ENCODE measurements at places on chromosomes 1 and 21.

DNA sequence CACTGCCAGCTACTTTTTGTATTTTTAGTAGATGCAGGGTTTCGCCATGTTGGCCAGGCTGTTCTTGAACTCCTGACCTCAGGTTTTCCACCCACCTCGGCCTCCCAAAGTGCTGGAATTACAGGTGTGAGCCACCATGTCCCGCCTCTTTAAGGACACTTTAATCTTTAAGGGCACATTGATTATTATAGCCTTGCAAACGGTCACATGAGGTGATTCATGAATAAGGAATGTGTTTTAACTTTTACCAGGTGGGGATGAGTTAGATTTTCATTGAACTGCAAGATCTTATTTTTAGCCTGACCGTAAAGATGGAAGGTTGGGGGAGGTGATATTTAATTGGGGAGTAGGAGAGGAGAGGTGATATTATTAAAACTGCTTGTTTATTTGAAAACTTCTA is 61.9 kb downstream of the TBCE start:
- no peak for DNase-seq

DNA sequence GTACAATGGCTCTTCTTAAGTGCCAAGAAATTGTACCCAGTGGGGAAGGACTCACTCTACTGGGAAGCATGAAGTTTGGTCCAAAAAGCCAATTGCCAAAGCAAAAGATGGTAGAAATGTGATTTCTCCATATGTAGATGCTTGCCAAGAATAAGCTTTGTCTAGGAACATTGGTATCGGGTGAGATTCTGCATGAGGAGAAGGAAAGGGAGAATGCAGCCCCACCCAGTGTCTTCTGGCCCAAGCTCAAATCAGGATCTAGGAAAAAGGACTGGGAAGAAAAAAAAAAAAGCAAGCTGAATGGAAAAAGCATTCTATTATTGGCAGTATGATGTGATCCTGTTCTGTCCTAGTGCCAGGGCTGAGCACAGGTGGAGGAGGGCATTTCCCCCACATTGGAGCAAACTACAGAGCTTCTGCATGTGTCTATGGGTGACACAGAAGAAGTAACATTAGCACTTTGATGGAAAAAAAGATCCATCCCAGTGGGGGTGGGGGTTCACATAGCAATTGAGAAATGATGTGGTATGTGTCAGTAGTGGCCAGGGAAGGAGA is 226.6 kb downstream of the KCNH1 start:
- no peak for DNase-seq

DNA sequence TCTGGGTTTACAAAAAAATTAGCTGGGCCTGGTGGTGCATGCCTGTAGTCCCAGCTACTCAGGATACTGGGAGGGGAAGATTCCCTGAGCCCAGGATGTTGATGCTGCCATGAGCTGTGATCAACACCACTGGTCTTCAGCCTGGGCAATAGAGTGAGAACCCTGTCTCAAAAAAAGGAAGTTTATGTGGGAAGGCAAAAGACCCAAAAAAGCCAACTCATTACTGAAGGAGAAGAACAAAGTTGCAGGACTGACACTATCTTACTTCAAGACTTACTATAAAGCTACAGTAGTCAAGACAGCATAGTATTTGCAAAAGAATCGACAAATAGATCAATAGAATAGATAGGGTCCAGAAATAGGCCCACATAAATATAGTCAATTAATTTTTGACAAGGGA is 9.2 kb upstream of the PTGS2 start:
- DNase-seq, result no peak

DNA sequence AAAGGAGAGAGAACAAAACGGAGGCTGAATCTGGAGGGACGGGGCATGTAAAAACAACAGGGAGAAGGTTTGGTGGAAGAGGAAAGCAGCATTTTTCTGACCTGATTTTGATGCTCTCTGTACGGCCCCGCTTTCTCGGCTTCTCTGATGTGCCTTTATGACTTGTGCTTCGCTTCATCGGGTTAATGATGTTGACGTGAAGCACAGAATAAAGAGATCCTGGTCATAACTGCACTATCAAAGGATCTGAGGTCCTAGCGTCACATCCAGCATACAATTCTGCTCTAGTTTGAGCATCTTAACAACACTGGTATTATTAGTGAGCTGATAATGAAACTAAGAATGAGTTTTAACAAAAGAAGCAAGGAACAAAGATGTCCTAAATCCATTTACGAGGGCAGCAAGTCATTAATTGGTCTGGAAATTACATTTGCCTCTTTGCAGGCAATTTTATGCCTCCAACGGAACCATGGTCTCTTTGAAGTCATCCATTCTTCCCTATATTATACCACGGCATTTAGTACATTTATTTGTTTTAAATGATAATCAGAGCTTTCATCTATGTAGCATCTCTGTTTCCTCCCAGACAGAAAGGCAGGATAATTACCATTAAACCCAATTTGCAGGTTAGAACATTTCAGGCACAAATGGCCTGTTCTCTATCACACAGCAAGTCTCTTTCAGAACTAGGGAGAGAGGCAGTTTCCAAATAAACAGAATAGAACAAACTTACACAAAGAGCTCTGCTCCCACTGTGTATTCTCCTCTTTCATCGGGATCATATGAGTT is 45.3 kb upstream of the B3GALNT2 start:
- no peak for DNase-seq

DNA sequence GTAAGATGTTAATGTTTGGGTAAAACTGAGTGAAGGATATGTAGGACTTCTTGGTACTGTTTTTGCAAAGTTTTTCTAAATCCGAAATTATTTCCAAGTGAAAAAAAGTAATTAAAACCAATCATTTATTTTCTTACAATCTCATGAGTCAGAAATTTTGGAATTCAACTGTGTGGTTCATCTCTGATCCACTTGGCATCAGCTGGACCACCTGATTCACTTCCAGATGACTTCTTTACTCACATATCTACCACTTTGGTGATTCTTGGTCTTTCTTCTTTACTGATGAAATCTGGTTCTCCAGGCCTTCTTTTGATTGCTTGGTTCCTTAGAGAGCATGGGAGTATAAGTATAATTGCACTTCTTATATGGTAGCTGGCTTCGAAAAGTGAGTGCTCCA is 254.9 kb upstream of the CACYBP start:
- no peak for DNase-seq

DNA sequence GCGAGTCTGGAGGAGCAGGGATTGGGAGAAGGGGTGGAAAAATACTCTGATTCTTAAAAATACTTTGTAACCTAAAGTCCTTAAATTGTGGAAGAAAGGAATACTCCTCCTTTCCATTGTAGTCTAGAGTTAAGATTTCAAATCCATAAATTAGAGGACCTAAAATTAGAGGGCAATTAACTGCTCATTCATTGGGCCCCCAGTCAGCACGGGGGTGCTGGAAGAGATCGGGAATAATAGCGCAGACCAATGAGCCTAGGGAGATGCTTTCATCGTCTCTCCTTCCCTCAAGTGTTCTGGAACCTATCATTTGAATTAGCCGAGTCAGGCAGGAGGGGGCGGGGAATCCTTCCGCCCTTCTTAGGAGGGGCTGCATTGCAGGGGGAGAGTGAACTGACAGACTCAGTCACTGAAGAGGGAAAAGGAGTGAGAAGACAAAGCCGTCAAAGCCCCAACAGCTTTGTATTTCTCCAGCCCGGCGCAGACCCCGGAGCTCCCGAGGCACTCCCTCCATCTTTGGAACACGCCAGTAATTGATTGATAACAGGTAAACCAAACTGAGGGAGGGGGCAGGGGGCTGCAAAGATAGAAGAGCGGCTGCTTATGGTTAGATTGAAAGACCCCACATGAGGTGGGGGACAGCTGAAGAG is at the start of gene MLLT11:
Gene MLLT11 (plus strand): TSS at position 391 of the 650 bp plus-strand sequence. CDS start 6,828 bp downstream, outside the sequence.
- no peak for DNase-seq

DNA sequence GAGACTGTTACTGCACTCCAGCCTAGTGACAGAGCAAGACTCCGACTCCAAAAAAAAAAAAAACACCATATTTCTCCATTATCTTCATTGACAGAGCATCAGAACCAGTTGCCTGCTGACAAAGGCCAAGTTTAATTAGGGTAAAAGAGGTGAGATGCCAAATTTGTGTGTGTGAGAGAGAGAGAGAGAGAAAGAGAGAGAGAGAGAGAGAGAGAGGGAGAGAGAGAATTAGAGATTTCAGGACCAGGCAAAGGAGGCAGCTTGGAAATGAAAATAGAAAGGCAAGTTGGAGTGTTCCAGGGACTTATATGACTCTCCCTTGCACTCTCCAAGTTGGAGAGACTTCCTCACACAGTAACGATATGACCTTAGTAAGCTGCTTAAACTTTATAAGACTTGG is 24.3 kb upstream of the UAP1 start:
- no peak for DNase-seq

- DNase-seq, result no peak
Observed at GRCh38 chr1:163824490-163824889, 502.7 kb downstream of the NUF2 start.

DNA sequence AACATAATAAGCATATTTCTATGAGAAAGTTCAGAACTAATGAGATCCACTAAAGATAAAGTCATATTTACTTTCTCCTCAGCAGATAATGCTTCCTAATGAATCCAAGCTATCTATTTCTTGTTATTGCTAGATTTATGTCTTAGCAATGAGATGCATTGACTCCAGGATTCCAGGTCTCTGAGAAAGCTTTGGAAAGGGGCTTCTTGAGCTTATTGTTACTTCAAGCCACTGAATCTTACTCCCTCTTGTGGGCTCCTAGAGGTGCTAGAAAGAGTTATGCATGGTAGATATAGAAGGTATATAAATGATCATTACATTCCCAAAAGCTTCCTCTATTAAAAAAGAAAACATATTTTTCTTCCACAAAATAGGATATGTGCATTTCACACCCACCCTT is 246.4 kb upstream of the ADAMTS5 start:
- no peak for DNase-seq

DNA sequence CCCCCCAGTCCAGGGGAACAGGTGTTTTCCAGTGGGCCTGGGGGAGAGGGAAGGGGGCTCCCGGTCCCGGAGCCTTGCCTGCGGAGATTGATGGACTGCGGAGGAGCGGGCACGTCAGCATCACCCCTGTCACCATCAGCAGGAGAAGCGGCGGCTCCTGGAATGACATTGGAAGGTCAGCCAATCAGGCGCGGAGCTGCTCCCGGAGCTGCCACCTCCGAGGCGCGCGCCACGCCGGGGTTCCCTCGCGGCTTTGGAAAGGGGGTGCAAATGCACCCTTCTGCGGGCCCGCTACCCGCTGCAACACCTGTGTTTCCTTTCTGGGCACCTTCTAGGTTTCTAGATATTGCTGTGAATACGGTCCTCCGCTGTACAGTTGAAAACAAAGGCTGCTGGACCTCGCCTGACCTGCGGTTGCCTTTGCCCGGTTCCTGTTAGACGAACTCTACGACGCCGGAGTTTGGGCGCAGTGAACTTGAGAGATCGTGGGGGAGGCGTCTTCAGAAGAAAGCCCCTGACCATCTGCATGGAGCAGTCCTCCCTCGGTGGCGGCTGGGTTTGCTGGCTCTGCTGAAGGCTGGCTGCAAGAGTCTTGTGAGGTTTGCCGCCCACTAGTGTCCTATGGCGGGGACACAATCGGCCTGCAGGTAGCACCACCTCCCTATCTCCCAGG is 5.3 kb downstream of the DSCAM start:
- DNase-seq, result no peak

DNA sequence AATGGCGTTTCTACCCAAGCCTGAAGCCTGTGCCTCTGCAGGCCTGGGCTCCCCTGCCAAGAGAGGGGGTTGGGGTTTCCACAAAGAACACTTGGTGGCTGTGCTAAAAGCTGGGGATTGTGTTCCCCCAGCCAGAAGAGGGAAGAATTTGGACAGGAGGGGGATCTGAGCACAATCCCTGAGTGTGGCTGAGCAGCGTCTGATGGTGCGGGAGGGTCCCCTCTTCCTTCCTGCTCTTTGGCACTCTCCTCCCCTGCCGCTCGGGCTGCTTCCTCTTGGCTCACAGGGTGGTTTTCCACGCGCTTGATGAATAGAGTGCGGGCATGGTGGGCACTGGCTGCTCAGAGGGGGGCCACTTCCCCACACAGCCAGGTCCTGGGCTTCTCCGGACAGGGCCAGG is 3.7 kb downstream of the GPR37L1 start:
- DNase-seq, result no peak

- no peak for DNase-seq
Observed at GRCh38 chr1:11331036-11331944, 58.3 kb downstream of the UBIAD1 start.
